Femur (tissue), 1 donor: ENCODE measurements at places on chromosomes 3 and 15.

- no peak for DNase-seq
These were observed 13.4 kb downstream of the TMEM43 start for GRCh38 chr3:14138109-14138877.

DNA sequence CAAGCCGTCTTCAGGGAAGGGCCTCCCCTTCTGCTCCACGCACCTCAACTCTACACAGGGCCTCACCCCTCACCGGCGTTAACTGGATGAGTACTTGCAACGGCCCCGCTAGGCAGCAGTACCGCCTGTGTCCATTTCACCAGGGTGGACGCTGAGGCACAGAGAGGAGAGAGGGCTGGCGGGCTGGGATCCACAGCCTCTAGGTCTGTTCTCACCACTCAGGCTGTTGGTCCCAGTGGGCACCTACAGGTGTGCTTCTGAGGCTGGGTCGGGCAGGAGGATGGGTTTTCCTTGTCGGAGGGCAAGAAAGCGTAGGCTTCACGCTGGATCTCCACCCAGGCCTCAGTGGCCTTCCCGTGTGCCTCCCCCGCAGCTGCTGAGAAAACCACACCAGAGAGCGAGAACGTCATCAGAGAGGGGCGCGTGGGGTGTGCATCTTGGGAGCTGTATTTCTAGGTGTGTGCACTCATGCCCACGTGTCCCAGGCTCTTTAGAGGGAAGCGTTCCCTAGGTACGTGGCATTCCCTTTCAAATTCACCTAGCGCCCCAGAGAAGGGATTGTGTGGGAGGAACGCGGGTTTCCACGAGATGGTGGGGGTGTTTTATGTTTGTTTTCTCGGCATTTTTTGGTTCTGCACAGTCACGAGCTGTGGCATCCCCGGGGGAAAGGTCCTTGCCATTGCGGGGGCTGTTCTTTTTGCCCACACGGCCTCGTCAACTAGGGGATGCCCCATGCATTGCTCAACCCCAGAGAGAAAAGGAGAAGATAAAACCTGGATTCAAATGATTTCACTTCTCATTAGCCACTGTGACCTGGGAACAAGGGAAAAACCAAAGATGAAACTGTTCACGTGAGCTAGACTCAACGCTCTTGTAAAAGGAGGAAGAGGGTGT, 67.7 kb downstream of the MGLL start:
- DNase-seq, result no peak

DNA sequence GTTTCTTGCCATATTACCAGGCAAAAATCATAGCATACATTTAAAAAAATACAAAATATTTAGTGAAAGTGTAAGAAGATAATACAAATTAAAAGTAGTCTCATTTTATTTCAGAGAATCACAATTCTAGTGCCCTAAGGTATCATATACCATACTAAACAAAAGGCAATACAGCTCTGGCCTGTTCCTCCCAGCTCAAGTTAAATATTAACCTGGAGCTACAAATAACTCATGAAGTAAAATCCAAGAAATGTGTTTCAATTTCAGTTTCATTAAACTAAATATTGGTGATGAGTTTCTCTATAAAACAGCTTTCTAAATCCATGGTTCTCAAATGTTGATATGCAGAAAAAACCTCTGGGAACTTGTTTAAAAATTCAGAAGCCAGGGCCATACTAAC, 67.7 kb downstream of the INO80 start:
- DNase-seq, result no peak

- DNase-seq, result no peak
These were observed 167.0 kb upstream of the TBL1XR1 start for GRCh38 chr3:177364236-177364635.

GRCh38 chr15:64348455-64348854, 7.5 kb downstream of the CSNK1G1 start:
- DNase-seq, result no peak

- DNase-seq, result no peak
These were observed 363.6 kb upstream of the CCDC54 start for GRCh38 chr3:107013641-107014040.

DNA sequence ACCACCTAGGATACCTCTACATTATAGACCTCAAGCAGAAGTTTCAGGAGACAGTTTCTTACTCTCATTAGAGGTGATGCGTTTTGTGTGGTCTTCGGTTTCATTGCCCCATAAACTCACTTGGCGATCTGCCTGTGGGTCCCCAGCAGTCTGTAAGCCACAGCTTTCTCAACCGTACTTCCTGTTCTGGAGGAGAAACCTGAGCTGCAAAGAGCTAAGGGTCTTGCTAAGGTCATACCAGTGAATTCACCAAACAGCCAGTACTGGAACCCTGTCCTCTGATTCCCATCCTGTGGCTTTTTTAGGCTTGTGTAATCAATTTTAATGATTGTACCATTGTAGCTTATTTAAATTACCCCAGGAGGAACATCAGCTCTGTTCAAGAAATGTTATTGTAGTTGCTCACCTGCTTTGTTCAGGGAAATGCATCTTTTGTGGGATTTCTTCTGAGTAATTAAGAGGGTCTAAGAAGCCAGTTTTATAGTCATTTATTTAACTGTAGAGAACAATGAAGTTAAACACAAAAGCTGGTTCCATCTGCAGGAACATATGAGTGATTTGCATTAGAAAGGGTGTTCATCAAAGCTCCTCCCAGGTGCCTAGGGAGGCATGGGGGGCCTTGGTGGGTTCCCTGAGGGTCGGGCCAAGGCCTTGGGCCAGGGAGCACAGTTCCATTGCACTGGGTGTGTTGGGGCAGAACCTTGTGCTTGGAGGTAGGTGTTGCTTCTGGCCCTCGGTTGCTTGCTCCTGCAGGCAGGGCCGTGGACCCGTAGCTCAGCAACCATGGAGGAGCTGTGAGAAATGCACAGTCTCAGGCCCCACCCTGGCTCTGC, 69.6 kb downstream of the APBA2 start:
- no peak for DNase-seq
